GF-D8 (cell line): ENCODE measurements at places on chromosomes 12 and 14.

DNA sequence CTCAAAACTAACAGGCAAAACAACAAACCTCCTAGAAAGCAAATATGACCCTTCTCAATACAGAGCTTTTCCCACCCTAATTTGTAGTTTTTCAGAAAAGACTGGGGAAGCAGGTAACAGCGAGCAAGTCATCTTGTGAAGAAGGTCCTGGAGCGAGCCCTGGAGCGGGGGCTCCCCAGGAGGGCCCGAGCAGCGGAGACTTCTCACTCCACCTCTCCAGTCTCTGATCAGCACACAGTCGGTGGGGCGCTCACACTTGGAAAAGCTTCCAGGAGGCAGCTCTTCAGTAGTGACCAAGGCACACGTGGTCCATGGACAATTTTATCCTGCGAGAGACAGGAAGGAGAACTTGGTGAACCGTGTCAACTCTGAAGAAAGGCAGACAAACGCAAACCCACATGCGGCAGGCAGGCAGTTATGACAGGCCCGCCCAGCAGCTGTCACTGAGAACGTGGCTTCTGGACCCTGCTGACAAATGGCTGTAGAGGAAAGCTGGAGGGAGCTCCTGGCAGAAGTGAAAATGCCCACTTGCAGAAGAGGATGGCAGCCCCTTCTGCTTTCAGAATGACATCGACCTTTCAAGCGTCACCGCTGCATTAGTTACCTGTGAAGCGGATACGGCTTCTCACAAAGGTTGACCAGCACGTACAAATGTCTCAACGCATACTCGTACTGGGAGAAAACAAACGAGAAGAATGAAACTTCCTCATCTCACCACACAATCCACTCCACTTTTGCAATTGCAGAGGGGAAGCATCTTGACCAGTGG, 44.2 kb downstream of the LGMN start:
- DNase-seq, result peak; percentile 18

DNA sequence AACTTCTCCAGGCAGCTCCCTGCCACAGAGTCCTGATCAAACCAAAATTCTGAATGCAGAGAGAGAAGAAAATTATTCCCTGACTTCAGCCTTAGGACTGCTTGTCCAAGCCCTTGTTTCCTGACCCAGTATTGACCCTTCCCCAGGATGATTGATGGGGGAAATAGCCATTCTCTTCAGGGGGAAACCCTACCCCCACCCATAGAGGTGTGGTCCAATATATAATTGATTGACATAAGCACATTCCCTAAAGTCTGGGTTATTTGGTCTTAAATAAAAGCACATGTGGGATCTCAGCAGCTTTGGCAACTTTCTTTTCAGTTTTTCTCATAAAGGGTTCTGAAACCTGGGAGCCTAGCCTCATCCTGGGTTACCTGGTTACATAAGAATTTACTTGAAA, 201.2 kb upstream of the DDHD1 start:
- no peak for DNase-seq

DNA sequence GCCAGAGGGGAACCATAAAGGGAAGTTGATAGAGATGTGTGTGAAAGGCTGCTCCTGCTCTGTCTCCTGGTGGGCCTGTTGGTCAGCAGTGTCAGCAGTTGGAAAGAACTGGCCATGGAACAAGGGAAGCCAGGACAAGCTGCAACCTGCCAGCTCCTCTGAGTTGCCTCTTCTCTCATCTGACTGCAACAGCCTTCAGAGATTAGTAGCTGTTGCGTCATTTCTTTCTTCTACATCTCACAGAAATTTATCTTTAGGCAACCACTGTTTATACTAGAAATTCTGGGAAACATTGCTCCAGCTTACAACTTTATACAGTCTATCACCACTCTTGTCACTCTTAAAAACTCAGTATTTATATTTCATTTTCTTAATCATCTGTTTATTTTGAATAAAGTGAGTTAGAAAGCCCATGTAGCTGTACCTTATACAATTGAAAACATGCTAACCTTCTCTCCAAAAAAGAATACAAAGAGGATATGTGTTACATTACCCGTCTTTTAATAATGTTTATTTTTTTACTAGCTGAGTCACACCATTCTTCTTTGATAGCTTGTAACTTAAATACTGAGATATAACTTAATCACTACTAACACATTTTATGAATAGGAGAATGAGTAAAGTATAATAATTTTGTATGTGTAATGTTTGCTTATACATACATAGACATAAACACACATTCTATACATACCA, 224.2 kb downstream of the LRFN5 start:
- DNase-seq, result no peak

DNA sequence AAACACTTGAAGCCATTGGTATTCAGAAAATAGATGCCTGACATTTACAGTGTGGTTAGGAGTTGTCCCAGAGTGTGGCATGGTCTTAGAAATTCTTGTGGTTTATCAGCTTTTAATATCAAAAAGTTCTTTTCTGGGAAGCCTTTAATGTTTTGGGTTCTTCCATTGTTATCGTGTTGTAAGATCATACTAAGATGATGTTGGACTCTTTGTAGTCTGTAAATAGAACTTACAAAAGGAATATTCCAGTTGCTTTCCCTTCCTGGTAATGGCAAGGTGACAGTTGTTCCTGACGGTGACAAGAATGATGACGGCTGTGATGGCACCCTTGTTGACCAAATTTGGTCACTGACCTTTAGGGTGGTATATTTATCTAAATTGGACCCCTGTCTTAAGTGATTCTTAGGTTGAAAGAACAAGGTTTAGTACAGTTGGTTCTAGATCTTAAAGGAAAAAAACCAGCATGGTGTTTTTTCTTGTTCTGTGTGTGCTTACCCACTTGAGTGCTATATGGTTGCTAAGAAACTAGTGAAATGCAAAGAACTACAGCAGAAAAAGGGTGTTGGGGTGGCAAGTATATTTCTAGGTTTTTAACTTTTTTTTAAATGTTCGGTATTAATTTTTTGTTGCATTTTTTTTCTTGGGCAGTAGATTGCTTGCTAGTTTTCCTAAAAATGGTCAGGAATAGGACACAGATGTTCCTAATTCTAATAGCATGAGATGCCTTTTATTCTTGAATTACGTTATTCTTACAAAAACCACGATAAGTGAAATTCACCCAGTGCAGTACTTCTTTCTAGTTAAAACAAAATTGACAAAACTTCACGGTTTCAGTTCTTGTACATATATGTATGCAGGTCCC, 2.1 kb downstream of the ATP2A2 start:
- no peak for DNase-seq

DNA sequence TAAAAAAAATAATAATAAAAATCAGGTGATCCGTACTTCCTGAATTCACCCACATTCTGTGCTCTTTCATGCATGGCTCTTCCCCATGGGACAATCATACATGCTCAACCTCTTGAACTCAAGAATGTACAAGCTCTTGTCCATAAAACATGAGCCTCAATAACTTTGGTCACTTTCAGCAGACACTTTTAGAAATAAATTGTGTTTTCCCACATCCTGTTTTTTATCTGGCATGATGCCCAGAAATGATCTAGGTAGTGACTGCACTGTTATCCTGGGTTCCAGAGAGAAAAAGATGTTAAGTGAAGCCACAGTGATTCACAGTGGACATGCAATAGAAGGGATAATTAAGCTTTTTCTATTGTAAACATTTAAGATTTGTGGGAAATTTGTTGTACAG, 537.6 kb upstream of the TMEM132C start:
- DNase-seq, result no peak

DNA sequence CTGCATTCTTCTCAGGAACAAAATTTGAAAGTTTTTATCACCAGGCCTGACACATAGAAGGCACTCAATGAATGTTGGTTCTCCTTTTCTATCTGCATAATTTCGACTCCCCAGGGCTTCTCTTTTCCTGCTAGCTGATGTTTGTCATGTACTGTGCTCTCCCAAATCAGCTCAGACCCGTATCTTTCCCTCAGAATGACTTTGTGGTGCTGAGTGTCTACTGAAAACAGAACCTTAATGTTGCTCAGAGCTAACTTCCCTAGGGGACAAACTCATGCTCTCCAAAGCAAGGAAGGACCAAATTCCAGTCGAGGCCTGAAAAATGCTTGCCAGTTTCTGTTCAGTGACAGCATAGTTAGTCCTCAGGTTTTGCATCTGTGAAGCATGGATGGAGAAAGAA, 1.9 kb downstream of the ARHGDIB start:
- DNase-seq, result no peak
